Activated CD4-positive, alpha-beta T cell treated with anti-CD3 and anti-CD28 coated beads for 36 hours (primary cell): ENCODE measurements at places on chromosomes 1 and 21. TPM values are rescaled to one million over a fixed set of nuclear protein-coding genes. Genes with fewer than 3 reads are reported as not detected.
A peak's percentile ranks its signal among the peaks of the same experiment; 100 is the strongest.

DNA sequence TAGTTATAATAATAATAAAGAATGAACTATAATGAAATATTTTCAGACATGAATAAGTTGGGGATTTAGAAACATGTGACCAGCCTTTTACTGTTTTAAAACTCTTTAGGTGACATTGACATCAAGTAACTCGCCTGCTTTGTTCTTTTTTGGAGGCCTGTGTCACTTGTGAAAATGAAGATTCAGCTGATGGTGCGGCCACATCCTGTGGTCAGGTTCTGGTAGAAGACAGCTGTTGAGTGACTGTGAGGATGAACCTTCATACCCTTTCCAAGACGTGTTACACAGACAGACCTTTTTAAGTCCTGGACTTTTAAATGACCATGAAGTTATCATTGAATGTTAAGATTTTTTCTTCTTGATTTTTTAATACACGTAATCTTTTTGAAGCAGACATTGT, 10.3 kb downstream of the UTS2 start:
- DNase-seq: peak; percentile 24

PADI3 gene
- total RNA-seq: not detected

DNA sequence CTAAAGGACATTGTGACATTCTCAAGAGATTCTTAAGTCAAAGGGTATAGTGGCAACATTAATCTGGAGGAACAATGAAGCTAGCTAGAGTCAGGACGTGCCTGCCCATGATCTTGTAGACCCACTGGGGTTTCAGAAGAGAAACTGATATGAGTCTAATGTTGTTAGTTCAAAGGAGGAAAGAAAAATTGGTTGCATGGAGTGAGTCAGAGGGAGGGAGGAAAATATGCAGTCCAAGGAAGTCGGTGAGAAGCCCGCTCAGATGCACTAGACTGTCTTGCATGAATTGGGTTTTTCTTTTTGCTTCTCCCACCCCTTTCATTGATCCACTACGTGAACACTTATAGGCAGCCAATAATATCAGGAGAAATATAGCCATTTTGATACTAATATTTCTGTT, 53.8 kb upstream of the SYT14 start:
- DNase-seq: no peak

- no peak for DNase-seq
These were observed 79.0 kb downstream of the HS2ST1 start for GRCh38 chr1:86993269-86993985.

- no peak for DNase-seq
These were observed 513.7 kb upstream of the PLXNA2 start for GRCh38 chr1:208757846-208758245.

CACNA1S gene
- total RNA-seq: not detected

DNA sequence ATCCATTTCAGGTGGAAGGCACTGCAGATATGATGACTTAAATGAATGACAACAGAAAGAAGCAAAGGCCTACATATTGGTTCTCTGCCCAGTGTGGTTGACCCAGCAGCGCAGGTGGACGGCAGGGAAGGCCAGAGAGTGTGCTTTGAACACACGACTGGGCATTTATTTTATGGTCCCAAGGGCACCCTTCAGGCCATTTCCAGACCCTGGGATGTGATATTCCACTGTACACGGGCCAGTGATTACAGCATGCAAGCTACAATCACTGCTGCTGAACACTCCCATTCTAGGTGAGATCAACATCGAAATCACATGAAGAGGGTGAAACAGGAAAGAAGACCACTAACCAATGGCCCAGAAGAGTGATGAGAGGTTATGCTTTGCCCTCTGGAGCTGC, 33.8 kb downstream of the PCNX2 start:
- no peak for DNase-seq

DNA sequence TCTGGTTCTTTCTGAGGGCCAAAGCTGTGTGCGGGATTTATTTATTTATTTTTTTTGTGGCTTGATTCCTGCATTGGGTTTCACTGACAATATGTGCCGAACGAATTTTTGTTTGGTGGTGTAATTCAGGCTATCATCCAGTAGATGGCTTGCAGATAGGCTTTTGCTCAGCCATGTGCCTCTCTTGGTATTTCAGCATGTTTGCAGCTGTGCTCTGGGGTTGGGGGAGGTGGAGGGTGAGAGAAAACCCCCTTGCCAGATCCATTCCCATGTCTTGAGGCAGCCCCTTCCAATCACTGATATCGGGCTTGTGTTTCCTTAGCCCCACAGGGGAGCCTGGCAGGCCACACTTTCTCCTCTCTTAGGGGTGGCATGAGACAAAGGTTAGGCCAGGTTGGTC, 302.4 kb downstream of the PTGER3 start:
- no peak for DNase-seq

DNA sequence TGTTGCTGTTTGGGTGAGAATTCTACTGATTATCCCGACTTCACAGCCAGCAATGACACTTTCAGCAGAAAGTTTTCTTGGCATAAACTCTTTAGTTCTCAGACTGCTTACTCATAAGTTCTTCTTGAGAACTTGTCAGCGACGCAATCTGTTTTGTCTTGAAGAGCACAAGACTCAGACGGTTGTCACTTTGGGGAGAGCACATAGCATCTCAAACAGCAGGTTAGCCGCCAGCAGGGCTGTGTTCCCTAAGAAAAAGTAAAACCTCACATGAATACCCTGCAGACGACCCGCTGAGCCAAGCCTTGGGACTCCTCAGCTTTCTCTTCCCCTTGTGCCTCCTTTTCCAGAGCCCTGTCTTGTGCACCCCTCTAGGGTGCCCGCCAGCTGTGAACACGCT, 11.4 kb downstream of the AGMAT start:
- DNase-seq: no peak

GRCh38 chr21:42097860-42098454, 26.8 kb downstream of the UMODL1 start:
- DNase-seq: peak; percentile 32

DNA sequence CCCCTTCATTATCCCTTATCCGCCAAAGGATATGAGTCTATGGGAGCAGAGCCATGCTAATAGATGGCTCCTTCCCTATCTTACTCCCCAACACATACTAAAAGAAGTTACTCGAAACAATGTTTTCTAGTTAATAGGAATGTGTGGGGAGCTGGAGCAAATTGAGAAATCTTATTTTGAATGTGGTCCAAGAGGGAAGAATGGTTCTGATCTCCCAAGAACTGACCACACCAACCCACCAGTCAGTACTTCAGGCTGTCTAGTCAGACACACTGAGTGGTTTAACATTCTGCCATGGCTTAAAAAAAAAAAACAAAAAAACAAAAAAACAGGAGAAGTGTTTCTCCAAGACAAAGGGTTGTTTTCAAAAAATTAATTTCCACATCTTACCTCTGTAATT, 31.5 kb upstream of the DNASE2B start:
- no peak for DNase-seq

CCT3 gene
- total RNA-seq: 406 TPM

DNA sequence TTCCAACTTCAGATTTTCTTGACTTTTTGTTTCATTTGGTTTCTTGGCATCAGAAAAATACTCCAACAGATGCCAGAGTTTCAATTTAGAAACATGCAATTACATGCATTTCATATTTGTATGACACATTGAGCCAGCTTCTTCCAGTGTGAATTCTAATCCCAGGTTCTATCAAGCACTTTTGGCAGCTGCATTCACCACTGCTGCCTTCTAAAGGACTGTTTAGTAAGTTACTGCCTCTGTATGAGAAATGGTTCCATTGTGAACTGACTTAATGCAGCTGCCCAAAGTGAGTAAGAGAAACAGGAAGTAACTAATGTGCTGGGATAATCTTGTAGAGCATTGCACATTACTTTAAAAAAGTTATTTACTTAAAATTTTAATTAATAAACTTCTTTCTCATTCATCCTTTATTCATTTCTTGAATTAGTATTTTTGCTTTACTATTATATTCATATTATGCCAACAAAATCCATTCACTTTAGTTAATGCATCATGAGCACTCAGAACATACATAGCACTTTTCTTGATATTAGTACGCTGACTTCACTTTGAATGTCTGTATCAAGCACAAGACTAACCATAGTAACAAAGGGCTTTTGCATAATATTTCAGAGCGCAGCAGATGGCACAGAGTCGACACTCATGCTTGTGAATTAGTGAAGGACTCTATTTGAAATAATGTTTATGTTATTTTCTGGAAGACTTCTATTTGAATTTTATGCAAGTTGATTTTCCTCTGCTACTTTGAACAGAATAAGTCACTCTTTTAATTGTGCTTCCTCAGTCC, 9.8 kb downstream of the RGS18 start:
- no peak for DNase-seq

- DNase-seq: no peak
These were observed 33.6 kb downstream of the SOAT1 start for GRCh38 chr1:179327196-179327595.

- peak; percentile 17 for DNase-seq
These were observed 287.3 kb upstream of the SGIP1 start for GRCh38 chr1:66246351-66247269.

- DNase-seq: no peak
These were observed 72.4 kb downstream of the ATP5PO start for GRCh38 chr21:33843216-33843615.

DNA sequence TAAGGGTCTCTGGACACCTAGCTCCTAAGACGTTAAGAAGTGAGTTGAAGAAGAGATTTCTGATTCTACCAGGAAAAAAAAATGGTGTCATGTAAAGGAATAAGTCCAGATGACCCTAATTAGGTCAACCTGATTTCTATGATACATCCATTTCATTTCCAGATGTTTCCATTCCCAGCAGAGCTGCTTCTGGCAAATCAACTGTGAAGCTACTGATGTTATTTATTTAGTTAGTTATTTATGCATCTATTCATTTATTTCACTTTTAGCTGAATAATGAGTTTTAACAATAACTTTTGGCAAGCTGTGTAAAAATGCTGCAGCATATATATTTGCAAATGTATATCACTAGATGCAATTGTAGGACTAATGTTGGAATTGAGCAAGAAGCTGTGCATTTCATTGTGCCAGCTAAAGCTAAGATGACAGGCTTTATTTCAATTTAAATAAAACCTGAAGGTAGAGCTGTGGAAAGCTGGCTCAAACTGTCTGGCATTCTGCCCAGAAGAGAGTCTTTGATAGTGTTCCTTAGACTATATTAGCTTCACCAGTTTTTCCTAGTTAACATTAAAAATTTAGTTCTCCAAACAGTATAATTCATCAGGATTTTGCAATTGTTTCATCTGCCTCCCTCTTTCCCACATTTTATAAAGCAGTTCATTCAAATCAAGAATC, 1164.4 kb upstream of the ADGRL4 start:
- no peak for DNase-seq

DNA sequence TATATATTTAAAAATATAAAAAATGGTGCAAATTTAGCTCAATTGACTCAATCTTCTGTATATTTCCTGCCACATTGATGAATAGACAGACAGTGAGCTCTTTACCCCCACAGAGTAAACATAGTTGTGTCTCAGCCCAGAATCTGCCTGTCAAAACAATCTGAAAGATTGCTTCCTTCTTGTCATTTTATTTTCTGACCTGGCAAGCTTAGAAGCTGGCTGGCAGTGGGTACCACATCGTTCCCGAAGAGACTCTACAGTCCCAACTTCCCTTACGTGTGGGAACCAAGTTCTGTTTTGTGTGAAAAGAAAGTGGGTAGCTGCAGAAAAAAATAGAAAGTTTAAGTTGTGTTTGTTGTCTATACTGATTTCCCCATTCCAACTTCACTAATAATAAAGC, 629.3 kb upstream of the NEGR1 start:
- no peak for DNase-seq

SLFNL1 gene
- total RNA-seq: 0.14 TPM

DNA sequence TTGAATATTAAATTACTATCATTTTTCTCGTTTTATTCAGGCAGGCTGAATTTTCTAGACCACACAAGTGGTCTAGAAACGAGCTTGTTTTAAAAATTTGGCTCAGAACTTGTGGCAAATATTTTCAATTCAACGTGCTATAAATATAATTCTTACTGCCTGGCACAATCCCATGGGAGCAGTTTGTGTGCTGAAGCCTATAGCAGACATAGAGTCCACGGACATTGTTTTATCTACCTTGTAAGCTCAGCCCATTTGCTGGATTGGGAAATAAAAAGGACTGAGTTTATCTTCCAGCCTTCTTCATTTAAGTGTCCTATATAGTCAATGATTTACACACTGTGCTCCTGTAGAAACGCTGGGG, 103.4 kb downstream of the ZBTB18 start:
- DNase-seq: no peak

- no peak for DNase-seq
These were observed 121.2 kb downstream of the TRABD2B start for GRCh38 chr1:47875831-47876586.

GRCh38 chr1:226600254-226600653, 51.7 kb downstream of the STUM start:
- DNase-seq: no peak

- no peak for DNase-seq
These were observed 252.9 kb upstream of the NR5A2 start for GRCh38 chr1:199774433-199775089.

DNA sequence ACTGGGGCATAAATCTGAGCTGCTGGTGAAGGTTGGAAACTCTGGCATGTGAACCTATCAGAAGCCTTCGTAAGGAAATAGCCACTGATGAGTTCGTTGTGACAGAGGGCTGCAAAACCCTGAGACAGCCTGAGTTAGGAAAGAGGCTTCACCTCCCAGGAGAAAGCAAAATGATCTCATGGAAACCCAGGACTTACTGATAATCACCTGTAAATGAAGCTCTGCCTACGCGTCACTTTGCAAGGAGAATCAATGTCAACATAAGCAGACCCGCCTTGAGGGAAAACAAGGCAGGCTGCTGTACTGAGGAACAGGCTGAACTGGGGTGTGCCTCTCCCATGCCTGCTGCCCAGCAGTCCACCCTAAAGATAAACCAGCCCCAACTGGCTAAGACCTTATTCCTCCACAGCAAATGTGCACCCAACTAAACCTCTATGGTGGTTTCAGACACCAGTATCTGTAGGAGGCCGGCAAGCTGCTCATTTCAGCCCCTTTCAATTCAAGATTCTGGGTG, 46.8 kb upstream of the SLC44A3 start:
- no peak for DNase-seq

DNA sequence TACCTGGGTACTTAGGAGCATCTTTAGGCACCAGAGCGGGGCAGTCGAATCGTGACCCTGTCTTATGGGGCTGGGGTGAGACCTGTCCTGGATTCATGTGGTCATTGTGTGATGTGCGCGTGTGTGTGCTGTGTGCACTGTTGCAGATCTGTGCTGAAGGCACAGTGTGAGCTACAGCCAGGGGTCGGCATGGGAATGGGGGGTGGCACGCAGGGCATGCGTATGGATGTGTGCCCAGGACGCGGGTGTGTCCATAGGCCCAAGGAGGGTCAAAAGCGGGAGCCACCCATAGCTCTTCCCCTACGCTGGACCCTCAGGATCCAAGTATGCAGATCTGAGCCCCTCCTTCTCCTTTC, 14.6 kb downstream of the PTPRF start:
- no peak for DNase-seq

INAVA gene
- total RNA-seq: not detected

- DNase-seq: no peak
These were observed 118.4 kb upstream of the TNR start for GRCh38 chr1:175861626-175862367.
